Kidney epithelial cell (primary cell): ENCODE measurements at places on chromosomes 2 and 18. TPM values are rescaled to one million over a fixed set of nuclear protein-coding genes. Genes with fewer than 3 reads are reported as not detected.

- DNase-seq = peak; percentile 38
Observed at GRCh38 chr2:98649135-98649991, 41.0 kb downstream of the UNC50 start.

- no peak for DNase-seq
Observed at GRCh38 chr2:240573071-240573515, 4.8 kb downstream of the RNPEPL1 start.

GRCh38 chr18:5620289-5620688, 76.5 kb upstream of the EPB41L3 start:
- no peak for DNase-seq

- no peak for DNase-seq
Observed at GRCh38 chr18:10923551-10924070, 225.8 kb downstream of the PIEZO2 start.

DNA sequence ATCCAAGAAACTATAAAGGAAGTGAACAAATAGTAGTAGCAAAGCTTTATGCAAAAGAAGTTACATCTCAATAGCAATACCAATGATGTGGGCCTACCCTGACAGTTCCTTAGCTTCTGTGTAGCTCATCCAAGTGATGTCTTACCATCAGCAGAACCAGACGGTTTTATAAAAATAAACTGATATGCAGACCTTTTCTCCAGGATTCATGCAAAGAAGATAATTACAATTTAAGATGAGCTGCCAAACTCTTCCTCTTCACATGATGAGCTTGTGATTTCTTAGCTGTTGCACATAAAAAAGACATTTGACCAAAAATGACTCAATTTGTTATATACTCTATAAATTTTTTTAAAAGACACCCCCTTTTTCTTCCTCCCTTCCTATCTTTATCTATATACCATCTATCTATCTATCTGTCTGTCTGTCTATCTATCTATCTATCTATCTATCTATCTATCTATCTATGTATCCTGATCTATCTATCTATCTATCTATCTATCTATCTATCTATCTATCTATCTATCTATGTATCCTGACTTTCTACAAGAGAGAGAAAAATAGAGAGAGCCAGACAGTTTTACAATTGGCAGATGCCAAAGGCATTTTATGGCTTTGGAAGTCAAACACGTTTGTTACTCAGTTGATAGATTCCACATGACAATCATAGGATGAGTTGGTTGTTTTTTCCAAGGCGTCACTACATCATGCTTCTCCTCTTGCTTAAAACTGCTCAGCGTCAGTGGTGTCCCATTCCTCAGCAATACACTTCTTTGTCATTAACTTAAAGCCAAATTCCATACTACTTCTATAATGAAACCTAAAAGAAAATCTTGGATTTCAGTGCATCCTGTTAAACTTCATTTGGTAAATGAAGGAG, 65.9 kb upstream of the ACTR3 start:
- DNase-seq = no peak

GRCh38 chr18:63138436-63139340, 180.9 kb downstream of the BCL2 start:
- DNase-seq = no peak

- DNase-seq = no peak
Observed at GRCh38 chr2:12731701-12732280, 15.1 kb downstream of the TRIB2 start.

GRCh38 chr2:153476816-153477635, 1.5 kb downstream of the RPRM start:
- DNase-seq = no peak

DNA sequence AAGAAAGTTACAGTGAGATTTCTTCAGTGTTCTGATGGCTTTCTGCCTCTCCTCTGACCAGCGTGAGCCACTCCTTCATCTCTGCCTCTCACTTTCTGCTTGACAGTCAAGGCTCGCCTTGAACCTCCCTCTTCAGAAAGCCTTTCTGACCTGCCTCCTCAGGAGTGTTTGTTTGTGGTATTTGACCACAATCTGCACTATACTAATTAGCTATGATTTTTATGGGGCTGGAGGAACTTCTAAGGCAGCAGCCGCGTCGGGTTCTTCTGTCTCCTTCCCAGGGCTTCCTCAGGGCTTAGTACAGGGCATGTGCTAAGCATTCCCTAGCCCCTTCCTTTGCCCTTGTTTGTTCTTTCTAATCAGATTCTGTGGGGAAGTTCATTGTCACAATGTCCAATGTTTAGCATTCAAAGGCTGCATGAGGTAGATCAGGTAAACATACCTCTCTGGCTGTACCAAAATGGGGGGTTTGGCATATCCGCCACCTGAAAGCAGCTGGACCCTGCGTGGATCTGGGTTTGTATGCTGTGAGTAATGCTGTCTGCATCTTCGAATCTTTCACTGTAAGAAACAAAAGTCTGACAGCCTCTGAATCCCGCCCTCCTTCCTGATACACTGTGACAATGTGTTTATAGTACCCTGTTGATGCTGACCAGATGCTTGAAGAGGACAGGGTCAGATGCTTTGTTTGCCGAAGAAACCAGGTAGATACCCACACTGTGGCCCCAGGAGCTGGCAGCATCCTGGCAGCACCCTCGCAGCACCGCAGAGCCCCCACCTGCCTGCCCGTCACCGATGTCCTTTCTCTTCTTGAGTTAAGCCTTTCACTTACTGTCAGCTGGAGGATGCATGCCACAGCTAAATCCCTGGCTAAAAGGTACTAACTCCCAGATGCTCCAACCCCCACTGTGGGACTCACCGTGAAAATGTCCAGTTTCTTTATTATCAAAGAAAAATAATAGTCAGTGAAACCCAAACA, 260.8 kb upstream of the HDAC4 start:
- no peak for DNase-seq

GRCh38 chr2:143521396-143521795, 392.2 kb downstream of the ARHGAP15 start:
- no peak for DNase-seq

DNA sequence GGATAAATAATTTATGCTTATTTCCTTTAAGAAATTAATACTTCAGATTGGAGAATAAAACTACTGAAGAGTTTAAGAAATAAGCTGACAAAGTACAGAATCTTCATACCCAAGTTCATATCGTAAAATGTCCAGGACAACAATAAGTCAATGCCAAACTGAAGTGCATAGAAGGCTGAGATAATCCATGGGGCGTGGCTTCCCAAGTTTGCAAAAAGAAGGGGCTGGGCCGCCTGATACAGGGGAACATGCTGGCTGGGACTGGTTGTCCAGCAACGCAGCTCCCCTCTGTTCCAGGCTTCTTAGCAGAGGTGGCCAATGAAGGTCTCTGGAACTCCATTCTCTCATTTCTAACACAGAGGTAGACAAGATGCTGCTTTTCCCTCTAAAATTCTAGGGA, 189.5 kb upstream of the SPOPL start:
- no peak for DNase-seq

- no peak for DNase-seq
Observed at GRCh38 chr2:53448591-53448990, 319.0 kb upstream of the CHAC2 start.

GRCh38 chr18:23458830-23459529, 5.9 kb downstream of the RIOK3 start:
- DNase-seq = no peak

DNA sequence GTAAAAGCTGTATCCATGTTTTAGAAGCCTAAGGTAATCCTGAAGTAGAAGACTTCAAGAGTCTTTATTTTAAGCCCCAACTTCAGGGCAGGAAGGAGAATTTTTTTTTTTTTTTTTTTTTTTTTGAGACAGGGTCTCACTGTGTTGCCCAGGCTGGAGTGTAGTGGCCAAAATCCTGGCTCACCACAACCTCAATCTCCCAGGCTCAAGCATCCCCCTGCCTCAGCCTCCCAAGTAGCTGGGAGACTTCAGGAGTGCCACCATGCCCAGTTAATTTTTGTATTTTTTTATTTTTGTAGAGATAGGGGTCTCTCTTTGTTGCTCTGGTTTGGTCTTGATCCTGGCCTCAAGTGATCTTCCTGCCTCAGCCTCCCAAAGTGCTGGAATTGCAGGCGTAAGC, 3.3 kb upstream of the RNF152 start:
- DNase-seq = no peak

DNA sequence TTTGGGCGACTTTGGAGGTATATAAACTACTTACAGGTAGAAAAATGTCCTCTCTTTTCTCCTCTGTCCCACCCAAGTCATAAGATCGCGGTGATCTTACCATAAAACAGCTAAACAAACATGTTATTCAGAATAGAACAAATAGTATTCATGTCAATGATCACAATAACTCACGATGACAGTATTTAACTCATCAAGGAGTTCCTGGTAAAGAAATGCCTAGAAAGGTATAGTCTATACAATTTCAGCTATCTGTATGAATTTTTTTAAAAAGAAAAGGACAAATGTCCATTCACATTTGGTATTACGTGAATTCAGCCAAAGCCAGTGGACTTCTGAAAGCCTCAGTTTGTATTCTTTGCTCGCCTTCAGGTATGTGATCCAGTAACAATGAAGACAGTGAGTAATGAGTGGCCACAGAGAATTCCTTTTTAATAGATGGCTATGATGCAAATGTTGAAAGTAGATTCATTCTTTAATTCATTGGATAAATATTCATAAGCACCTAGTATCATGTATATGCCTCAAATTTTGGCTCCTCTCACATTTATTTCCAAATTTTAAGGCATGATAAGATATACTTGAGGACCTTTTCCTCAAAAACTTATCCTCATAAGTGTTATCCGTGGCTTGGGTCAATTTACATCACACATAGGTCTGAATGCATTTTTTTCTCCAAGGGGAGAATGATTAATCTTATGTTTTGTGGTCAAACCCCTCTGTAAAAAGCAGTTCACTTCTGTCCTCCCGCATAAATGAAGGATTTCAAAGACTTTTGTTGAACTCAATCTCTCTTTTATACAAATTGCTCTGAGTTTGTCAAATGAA, 20.3 kb downstream of the ABCB11 start:
- no peak for DNase-seq

DNA sequence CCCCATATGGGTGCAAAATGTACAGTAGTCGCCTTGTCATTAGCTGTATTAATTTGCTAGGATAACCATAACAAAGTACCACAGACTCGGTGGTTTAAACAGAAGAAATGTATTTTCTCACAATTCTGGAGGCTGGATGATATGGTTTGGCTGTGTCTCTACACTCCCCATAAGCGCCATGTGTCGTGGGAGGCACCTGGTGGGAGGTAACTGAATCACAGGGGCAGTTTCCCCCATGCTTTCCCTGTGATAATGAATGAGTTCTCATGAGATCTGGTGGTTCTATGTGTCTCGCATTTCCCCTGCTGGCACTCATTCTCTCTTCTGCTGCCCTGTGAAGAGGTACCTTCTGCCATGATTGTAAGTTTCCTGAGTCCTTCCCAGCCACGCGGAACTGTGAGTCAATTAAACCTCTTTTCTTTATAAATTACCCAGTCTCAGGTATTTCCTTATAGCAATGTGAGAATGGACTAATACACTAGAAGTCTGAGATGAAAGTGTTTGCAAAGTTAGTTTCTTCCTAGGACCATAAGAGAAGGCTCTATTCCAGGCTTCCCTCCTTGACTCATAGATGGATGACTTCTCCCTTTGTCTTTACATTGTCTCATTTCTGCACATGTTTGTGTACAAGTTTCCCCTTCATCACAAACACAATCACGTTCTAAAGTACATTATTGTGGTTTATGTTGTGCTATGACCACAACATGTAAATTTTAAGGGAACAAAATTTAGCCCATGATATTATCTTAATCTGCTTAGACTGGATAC, 1442.6 kb downstream of the SUCLG1 start:
- DNase-seq = no peak

DNA sequence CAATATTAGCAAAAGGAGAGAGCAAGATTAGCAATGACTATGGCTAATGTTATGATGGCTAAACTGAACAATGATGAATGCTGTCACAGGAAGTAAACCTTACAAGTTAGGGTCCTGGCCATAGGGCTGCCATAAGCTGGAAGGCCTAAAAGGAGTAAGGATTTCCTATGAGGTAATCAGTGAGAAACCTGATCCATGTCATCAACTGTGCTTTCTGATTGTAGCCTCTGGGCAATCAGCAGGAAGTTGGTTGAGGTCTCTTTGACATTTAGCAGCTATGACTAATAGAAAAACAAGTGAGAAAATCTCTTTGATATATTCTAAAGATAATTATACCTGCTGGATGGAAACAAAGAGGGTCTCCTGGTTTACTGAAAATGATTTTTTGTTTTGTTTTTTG, 193.0 kb downstream of the RAB3GAP1 start:
- DNase-seq = peak; percentile 38

The BUB1 gene
- total RNA-seq = 10.2 TPM in 2 replicates

The RGPD4 gene
- total RNA-seq = not detected in 2 replicates

The ZBTB7C gene
- 0.82 and 1.1 TPM in 2 replicates for total RNA-seq

The VAMP5 gene
- 16.5 and 28.5 TPM in 2 replicates for total RNA-seq

The CROCC2 gene
- not detected in 2 replicates for total RNA-seq

The SKA1 gene
- total RNA-seq = 4.1 and 5.1 TPM in 2 replicates

The DRC1 gene
- 0.13 and 0.41 TPM in 2 replicates for total RNA-seq

The TUBB6 gene
- 387 and 512 TPM in 2 replicates for total RNA-seq

The GCA gene
- total RNA-seq = 14.4 and 33.3 TPM in 2 replicates

The PLA2R1 gene
- 2.9 and 3.6 TPM in 2 replicates for total RNA-seq

The GRB14 gene
- total RNA-seq = 6.0 and 9.2 TPM in 2 replicates

The ANKRD12 gene
- total RNA-seq = 11.2 and 13.5 TPM in 2 replicates

The ATP8B1 gene
- total RNA-seq = 13.1 and 14.7 TPM in 2 replicates
